ENCODE measurements at places on chromosomes 6 and 20.

DNA sequence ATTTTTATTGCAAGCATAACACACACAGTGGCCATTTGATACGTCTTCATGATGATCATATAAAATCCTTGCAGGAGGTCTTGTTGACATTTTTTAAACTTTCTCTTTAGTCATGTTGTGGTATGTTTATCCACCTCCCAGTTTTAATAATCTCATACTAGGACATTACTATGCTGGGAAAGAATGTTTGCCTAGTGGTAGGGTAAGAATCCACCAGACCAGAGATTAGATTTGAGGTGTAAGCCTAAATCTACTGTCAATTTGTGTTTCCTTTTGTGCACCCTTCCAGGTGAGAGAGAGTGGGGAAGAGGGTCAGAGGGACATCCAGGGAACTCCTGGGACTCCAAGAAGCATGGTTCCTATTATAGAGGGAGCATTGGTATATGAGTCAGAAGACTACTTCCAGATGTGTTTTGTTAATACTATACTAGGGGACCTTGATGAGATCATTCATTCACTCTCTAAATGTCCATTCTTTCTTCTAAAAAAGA, 298.3 kb upstream of the SASH1 start:
- DNase-seq: peak; percentile 31

DNA sequence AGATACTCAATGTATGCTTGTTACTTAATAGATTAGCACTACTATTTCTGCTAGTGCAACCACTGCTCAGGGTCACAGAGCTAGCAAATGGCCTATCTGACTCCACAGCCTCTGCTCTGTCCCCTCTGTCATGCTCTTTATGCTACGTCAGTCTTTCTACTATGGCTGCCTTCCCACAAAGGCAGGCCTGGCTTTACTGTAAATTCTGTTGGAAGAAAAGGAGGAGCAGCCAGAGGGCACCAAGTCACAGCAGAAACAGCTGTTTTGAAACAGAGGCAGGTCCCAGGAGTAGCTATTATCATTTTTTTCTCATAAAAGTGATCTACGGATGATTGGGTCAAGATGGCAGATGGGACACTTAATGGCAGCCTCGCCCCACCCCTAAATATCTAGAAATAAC, 10.0 kb upstream of the ELMO2 start:
- no peak for DNase-seq

DNA sequence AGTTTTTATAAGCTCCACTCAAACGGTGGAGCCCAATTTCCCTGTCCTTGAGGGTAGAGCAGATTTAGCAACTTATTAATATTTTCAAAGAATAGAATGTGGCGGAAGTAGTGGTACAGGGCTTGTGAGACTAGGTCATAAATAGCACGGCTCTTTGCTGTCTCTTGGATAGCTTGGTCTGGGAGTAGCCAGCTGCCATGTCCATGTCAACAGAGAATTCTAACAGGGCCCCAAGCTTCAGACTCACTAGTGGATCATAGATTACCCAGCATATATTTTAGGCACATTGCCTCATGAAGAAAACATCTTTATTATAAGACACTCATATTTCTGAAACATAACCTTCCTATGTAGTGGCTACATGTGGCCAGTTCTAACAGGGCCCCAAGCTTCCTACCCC, 755.7 kb downstream of the HDGFL1 start:
- DNase-seq: no peak

GRCh38 chr6:54614499-54615195, 231.9 kb upstream of the FAM83B start:
- no peak for DNase-seq

DNA sequence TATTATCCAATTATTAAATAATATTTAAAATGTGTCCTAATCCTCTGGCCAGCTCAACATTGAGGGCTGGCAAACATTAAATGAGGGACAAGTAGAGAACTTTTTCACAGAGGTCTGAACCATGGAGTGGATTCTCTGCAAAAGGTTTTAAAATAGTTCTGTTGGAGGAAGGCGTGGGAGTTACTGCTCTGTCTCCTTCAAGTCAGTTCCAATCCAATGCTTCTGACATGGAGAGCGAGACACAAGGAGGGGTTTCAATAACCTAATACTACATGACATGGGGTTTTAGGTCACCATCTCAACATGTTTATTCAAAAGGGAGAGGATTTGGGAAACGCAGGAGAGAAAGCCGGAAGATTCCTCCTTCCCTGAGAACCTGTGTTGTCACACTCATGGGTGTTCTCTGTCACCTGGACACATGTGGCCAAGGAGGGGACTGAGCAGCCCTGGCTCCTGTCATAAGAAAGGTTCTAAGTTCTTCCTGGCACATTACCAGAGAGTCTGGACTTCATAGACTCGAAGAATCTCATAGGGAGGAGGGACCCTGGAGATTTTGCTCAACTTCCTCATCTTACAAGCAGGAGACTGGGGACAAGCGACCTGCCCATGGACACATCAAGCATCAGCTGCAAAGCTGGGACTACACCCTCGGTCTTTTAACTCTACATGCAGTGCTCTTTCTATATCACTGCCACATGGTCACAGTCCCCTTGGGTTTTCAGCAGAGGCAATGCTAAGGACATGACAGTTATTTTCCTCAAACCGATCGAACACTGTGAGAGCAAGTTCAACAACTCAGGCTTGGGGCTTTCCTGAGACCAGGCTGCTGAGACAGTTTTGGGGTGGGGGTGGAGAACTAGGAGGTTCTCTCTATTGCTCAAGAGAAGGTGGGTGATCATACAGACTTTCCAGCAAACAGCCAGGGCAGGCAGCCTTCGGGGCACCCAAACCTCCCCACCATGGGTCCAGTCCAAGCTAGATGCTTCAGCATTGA, 38.6 kb downstream of the PRDM1 start:
- DNase-seq: no peak

DNA sequence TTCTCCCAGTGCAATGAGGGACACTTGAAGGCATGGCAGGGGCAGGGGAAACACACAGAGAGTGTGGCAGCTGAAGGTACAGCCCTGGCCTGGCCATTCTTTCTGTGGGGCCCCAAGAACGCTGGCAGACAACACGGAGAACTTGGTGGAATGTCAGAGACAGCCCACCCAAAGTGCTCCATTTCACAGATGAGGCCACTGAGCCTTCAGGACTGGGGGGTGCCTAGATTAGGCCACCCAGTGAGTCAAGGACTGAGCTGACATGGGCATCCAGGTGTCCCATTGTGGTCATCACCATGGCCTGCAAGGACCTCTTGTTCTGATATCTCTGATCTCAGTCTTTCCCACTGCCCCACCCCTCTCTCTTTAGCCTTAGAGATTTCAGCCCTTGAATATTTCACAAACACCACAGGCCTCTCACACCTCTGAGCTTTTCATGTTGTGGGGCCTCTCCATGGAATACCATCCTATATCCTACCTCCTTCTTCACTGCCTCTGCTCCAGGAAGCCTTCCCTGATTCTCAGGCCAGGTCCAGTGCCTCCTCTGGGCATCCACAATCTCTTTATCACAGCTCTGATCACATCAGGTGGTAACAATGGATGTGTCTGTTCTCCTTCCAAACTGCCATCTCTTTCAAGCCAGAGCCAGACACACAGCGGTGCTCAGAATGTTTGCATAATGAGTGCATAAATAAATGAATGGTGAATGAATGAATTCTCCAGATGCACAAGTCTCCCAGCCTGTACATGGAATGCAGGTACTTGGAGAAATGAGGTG, 2.0 kb upstream of the RSPO4 start:
- no peak for DNase-seq

DNA sequence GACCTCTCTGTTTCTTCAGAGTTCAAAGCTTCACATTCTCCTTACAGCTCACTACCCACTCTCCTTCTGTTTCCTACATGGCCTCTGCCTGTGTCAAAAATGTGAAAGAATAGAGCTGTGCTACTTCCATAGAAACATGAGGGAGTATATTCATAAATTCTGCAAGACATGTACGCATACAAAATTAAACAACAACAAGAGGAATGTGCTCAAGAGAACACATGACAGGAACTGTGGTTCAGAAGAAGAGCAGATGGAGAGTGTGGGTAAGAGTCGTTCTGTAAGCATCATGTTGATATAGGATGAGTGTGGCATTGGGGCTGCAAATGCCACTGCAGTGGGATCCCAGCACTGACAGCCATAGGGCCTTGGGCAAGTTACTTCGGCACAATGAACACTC, 266.6 kb upstream of the SASH1 start:
- no peak for DNase-seq

DNA sequence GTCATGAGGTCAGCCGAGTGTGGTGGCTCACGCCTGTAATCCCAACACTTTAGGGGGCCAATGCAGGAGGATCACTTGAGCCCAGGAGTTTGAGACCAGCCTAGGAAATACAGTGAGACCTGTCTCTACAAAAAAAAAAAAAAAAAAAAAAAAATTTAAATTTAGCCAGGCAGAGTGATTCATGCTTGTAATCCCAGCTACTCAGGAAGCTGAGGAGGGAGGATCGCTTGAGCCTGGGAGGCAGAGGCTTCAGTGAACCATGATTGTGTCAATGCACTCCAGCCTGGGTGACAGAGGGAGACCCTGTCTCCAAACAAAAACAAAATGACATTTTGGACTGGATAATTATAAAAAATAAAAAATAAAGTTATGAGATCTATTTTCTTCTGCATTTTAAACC, 56.2 kb downstream of the ADGRF1 start:
- DNase-seq: no peak

GRCh38 chr6:2998998-2999617, 586 bp upstream of the NQO2 start:
- DNase-seq: no peak

Data from fibroblast of skin of left biceps (primary cell).